Activated naive CD8-positive, alpha-beta T cell treated with anti-CD3 and anti-CD28 coated beads for 36 hours (primary cell): ENCODE measurements at places on chromosomes 12 and 14. TPM values are rescaled to one million over a fixed set of nuclear protein-coding genes. Genes with fewer than 3 reads are reported as not detected.

SLC10A1 gene
- not detected for total RNA-seq

STON2 gene
- 0.30 TPM for total RNA-seq

BICDL1 gene
- 62.7 TPM for total RNA-seq

ACOT4 gene
- total RNA-seq: 2.4 TPM

LARP4 gene
- 110 TPM for total RNA-seq

DNA sequence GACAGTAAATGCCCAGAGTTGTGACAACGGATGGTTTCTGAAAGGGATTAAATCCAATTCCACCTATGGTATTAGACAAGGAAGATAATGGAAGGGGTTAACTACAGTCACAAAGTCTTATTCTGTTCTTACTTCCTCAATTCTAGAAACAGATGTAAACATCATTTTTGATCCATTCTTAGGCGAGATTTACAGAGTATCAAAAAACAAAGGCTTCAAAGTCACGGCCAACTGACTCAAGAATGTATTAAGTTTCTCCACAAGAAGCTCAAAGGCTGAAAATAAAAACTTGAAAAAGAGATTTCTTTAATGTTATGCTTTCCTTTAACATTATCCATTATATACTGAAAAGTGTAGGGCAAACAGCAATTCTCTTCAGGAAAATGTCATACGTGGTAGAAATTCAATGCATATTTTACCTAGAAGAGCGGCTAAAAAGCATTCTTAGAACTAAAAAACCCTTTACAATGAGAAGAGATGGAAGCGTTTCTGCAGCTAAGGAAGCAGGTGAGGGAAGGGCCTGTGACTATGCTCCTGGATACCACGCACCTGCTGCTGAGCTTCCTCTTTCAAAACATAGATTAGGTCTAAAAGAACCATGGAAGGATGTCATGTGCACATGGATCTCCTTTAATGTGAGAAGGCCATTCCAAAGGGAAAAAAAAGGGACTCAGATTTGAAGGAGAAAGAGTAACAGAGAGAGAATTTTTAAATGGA lies 185.8 kb downstream of the STXBP6 start:
- DNase-seq: no peak
- H3K27ac ChIP-seq: peak overlapping the region; percentile 22
- peaks cover 16% of the 10 kb centered on the region for H3K27me3 ChIP-seq
- no peaks in the 10 kb centered on the region for H3K4me1 ChIP-seq
- no peak overlapping the region for H3K4me3 ChIP-seq

DNA sequence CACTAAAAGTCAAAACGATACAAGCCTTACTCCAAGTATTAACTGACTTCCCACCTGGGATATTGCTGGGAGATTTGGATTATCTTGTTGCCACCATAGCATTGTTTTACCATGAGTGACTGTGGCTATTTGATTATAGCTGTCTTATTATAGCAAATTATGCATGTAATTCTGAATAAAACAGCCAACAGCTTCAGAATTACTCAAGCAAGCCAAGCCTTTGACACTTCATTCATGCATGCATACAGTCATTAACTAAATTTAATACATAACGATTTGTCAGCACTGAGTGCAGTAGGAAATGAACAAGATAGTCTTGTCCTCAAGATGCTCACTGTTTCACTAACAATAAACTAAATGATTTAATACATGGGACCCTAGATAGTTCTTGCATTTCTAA lies 133.0 kb upstream of the FRMD6 start:
- no peak overlapping the region for H3K27ac ChIP-seq
- peaks cover 2% of the 10 kb centered on the region for H3K4me1 ChIP-seq
- no peak overlapping the region for H3K4me3 ChIP-seq

SLC5A8 gene
- total RNA-seq: not detected

IFNG-AS1 gene
- not detected for total RNA-seq

GRCh38 chr12:4012977-4013968 lies 140.1 kb upstream of the PARP11 start:
- H3K27me3 ChIP-seq: no peaks in the 10 kb centered on the region
- no peaks in the 10 kb centered on the region for H3K36me3 ChIP-seq
- DNase-seq: no peak

GRCh38 chr14:104515059-104515810 lies 64.3 kb upstream of the C14orf180 start:
- no peaks in the 10 kb centered on the region for H3K36me3 ChIP-seq
- H3K27me3 ChIP-seq: no peaks in the 10 kb centered on the region
- no peaks in the 10 kb centered on the region for H3K4me1 ChIP-seq
- H3K27ac ChIP-seq: no peak overlapping the region

DNA sequence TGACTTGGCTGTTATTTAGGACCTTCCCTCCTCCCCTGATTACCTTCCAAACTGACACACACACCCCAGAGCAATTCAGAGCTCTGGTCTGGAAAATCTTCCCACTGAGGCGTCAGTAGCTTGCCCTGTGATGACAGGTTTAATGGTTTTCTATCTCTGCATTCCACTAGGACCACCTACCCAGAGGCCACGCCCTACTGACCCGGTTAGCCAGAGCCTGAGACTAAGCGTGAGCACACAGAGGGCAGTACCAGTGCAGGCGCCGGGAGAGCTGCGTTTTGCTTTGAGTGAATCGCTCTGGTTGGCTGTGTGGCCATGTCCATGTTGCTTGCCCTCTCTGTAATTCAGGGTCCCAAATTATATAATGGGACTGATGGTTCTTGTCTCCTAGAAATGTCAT lies 36.2 kb upstream of the ATP2A2 start:
- DNase-seq: no peak
- no peak overlapping the region for H3K27ac ChIP-seq

- H3K4me3 ChIP-seq: no peak overlapping the region
- H3K36me3 ChIP-seq: no peaks in the 10 kb centered on the region
- no peak overlapping the region for H3K27ac ChIP-seq
- DNase-seq: no peak
- H3K27me3 ChIP-seq: no peaks in the 10 kb centered on the region
Observed at GRCh38 chr14:30002859-30003258, 75.2 kb upstream of the PRKD1 start.

KRT77 gene
- not detected for total RNA-seq

KCNK10 gene
- not detected for total RNA-seq
